ENCODE measurements at places on chromosomes 2 and 18.

GRCh38 chr2:164464376-164464775, 156.9 kb downstream of the GRB14 start:
- DNase-seq: no peak

GRCh38 chr2:2238726-2239269, 92.3 kb downstream of the MYT1L start:
- no peak for DNase-seq

DNA sequence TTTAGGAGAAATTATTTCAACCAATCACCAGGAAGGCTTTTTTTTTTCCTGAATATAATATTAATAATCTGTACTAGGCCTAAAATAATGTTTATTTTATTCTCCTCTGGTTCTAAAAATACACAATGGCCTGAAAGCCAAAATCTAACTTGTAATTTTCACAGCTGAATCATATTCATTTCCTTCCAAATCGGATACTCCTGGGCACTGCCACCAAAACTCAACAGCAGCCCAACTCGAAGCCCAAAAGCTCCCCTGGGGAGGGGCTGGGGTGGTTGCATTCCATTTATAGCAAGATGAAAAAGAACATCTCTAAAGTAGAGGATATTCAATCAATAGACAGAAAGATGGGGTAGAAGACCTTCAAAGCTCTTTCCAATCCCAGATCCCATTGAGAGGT, 100.5 kb upstream of the SETBP1 start:
- DNase-seq: no peak

DNA sequence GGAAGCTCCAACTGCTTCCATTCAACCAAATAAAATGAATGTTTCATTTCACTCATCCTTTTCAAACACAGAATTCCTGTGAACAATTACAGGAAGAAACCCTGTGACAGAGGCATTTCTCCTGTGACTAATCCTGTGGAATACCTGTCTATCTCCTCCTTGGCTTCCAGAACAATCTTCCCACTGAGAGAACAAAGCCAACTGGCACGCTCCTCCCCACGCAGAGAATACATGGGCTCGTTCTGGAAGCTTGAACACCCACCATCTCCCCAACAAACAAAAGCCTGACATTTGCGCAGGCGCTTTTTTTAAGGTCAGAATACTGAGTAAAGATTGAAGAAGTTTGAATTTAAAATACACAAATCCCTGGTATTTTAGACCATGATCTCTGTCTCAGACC, 104.7 kb upstream of the SLC66A3 start:
- DNase-seq: no peak

DNA sequence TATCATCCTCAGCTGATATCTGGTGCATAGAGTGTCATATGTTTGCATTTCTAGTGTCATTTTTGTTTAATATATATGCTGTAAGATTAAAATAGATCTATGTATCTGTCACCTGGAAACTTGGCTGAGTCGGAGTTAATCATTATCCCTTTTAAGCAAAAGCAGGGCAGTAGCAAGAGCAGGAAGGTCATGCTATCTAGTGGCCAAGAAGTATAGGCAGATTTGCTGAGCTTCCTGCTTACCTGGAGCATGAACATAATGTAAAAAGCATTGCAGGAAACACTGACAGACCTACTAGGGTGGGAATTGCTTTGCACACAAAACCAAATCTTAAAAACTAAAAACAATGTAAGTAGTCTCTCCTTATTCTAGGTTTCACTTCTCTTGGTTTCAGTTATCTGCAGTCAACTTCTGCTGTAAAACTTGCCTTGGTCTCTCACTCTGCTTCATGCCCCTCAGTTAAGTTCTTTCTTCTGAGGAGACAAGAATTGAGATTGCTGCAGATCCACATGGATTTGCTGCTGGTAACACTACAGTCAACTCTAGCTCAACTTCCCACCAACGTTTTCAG, 295.3 kb downstream of the CDH7 start:
- DNase-seq: no peak

- no peak for DNase-seq
These were observed 171.2 kb downstream of the ASB1 start for GRCh38 chr2:238597638-238598528.

GRCh38 chr2:9103663-9104277, 100.3 kb upstream of the MBOAT2 start:
- no peak for DNase-seq

DNA sequence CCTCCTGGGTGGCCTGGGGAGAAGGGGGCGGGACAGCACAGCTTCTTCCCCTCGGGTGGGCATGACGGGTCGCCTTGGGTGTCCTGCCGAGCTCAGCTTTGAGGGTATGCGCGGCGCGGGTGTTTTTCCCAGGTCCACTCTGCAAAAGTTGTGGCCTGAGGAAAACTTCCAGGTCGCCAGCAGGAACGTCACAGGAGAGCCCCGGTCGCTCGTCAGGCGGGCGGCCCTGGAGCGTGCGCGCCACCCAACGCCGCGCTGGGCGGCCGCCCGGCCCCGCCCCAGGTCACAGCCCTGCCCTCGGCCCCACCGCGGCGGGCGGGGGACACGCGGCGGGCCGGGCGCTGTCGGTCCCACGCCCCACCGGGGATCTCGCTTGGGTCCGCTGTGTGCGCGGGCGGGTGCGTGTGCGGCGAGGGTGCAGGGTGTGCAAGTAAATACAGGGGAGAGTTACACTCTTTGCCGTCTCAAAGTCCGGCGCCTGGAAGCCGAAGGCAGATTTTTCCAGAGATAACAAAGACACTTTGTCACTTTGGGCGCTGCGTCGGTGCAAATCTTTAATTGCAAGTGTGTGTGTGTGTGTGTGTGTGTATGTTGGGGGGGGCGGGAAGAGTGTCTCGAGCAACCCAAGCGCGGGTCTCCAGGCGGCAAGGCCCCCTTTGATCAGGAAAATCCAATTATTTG, 616 bp upstream of the SP5 start:
- DNase-seq: no peak

DNA sequence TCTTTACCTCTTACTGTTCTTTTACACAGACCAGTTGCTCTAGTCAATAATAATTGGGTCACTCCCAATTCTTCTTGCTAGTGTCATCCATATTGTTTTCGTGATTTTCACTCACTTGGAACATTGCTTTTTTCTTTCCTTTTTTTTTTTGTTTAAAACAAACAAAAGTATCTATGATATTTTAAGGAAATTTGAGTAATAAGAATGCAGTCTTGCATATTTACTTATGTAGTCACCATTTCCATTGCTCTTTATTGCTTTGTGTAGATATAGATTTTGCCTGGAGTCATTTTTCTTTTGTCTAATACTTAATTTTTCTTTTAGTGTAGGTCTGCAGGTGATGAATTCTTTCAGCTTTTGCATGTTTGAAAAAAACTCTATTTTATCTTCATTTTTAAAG, 71.9 kb downstream of the WDR7 start:
- DNase-seq: no peak

- DNase-seq: no peak
These were observed 1.1 kb downstream of the FEV start for GRCh38 chr2:218983934-218984238.

DNA sequence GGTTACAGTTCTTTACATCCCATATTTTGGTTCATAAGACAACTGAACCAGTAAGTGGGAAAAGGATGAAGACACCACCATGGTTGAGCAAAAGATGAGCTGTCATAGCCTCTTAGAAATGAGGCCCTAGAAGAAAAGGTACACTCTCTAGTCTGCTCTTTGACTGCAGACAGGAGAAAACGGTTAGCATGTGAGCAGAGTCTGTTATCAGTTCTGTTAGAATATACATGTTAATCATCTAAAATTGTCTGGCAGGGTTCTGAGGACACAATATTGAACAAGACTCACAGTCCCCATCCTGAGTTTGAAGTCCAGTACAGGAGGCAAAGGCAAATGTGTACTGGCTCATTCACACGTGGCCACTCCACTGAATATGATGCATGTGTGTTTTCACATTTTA, 78.1 kb downstream of the MBOAT2 start:
- no peak for DNase-seq

DNA sequence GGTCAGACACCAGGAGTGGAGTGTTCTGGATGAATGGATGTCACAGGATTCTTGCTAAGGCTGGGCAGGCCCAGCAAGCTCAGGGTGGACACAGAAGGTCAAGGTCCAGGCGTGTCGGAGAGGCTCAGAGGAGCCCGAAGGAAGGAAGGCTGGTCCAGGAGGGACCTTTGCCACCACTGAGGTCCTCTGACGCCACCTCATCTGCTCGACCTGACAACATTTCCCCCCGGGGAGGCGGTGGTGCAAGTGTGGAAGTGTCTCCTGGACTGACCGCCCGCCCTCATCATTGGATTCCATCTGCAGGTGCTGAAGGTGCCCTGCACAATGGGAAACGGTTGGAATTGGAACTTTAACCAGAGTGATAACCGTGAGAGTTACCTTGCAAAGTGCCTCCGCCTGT, 124.6 kb downstream of the RTP5 start:
- no peak for DNase-seq

GRCh38 chr2:168424112-168424951, 31.7 kb upstream of the CERS6 start:
- DNase-seq: peak; percentile 8

- DNase-seq: no peak
These were observed 66.2 kb upstream of the SALL3 start for GRCh38 chr18:78913395-78913794.

GRCh38 chr2:54864096-54864495, 140.6 kb downstream of the EML6 start:
- no peak for DNase-seq

- no peak for DNase-seq
These were observed 72.4 kb downstream of the CERS6 start for GRCh38 chr2:168528469-168528868.

DNA sequence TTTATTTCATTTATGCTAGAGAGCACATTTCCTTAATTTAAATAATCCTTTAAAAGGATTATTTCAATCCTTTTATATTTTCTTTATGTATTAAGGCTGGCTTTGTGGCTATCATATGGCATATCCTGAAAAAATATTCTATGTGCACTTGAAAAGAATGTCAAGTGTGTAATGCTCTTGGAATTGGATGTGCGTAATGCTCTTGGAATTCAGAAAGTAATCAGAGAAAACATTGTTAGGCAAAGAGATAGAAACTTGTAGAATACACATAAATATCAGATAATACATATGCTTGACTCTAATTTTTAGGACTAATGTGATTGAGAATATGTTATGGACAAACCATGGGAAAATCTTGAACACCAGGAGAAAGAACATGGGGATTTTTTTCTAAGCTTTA, 197.5 kb upstream of the COL3A1 start:
- no peak for DNase-seq

DNA sequence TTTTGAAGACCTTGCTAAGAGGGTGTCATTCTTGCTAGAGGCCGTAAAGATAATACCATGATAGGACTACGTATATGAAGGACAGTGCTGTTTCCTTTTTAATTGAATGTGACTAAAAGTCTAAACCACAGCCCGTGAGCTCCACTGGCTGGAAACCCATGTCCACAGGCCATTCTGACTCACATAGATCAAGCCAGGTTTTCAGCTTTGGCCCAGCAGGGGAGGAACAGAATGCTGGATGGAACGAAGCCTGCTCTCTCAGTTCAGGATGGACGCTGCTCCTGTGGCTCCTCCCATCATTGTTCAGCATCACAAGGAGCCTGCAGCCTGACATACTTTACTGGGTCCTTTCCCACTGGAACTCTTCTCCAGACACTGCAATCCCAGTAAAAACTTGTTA, 47.6 kb downstream of the ALPK2 start:
- DNase-seq: no peak

Data from NCI-H2107 (cell line).